ENCODE measurements at places on chromosomes 13 and 19. TPM values are rescaled to one million over a fixed set of nuclear protein-coding genes. Genes with fewer than 3 reads are reported as not detected.

TEX101 gene
- total RNA-seq = not detected

CKAP2 gene
- 5.3 TPM for total RNA-seq

REXO1 gene
- total RNA-seq = 8.8 TPM

ZNF865 gene
- total RNA-seq = 4.6 TPM

ENOX1 gene
- total RNA-seq = 13.9 TPM

TMEM91 gene
- total RNA-seq = 4.1 TPM

CEACAM21 gene
- not detected for total RNA-seq

ZNF568 gene
- total RNA-seq = 10.0 TPM

PSG3 gene
- total RNA-seq = not detected
